Motor neuron (in vitro differentiated cells): ENCODE measurements at places on chromosomes 13 and 19.

- no peak for ATAC-seq
These were observed 28.7 kb downstream of the CAPN12 start for GRCh38 chr19:38715555-38715954.

- ATAC-seq, result no peak
These were observed 2898.7 kb upstream of the PCDH20 start for GRCh38 chr13:64314331-64314730.

- no peak for ATAC-seq
These were observed 752 bp downstream of the ZMYM5 start for GRCh38 chr13:19862481-19863313.

- no peak for ATAC-seq
These were observed 8.6 kb downstream of the LYL1 start for GRCh38 chr19:13094106-13094504.

- ATAC-seq, result peak; percentile 34
These were observed 39.9 kb upstream of the CCNE1 start for GRCh38 chr19:29771708-29772414.

DNA sequence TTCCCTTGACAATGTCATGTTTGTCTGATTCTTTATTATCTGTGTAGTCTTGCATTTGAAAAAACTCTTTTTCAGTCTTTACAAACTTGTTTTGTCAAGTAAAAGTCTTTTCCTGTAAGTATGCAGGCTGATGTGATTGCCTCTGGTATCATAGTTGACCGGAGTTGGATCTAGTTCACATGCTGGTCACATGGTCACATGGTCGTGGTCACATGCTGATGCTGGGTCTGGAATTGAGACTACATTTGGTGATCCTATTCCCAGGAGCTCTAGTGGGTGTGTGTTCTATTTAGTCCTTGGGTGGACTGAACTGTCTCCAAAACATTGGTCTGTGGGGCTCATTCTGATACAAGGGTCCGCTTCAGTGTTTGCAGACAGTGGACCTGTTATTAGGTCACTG lies 1798.8 kb upstream of the PRR20A start:
- no peak for ATAC-seq

- no peak for ATAC-seq
These were observed 20.5 kb upstream of the CYP2S1 start for GRCh38 chr19:41172297-41173164.

DNA sequence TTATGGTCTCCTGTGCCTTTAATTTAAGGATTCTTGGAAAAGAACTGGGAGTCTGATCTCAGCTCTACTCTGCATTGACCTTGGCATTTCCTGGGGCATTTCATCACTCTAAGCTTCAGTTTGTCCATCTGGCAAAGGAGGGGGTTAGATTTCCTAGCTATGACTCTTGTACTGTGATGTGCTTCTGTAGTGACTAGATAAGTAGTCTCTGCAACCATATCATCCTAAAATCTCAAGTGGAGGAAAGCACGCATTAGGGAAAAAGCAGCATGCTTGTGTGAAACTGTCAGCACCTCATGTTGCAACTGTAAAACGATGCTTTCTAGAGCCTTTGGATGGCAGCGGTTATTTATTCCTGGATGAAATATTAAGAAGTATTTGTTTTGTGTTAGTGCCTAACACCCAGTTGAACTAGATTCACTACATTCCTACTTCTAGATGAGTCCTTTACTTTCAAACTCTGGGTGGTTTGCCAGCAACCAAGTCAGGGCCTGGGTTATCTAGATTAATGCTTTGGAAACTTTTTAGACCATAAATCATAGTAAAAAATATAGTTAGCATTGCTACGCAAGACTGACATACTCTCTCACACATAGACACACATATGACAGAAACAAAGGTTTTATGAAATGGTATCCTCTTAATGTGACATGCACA lies 6.8 kb downstream of the WDFY2 start:
- ATAC-seq, result no peak

DNA sequence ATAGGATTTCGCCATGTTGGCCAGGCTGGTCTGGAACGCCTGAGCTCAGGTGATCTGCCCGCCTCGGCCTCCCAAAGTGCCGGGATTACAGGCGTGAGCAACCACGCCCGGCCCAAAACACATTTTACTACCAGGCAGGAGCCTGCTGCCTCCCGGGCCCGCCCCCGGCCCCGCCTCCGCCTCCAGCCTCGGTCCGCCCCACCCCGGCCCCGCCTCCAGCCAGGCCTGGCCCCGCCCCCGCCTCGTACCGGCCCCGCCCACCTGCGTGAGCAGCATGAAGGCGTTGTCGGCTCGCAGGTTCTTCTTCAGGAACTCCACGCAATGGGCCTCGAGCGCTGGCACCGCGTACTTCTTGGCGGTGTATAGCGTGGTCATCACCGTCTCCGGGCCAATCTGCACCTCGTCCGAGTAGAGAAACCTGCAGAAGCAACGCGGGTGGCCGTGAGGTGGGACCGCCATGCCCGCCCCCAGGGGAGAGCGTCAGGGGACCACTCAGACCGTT lies 22.7 kb downstream of the BTBD2 start:
- no peak for ATAC-seq

GRCh38 chr13:70816853-70817252 lies 708.6 kb upstream of the KLHL1 start:
- no peak for ATAC-seq

DNA sequence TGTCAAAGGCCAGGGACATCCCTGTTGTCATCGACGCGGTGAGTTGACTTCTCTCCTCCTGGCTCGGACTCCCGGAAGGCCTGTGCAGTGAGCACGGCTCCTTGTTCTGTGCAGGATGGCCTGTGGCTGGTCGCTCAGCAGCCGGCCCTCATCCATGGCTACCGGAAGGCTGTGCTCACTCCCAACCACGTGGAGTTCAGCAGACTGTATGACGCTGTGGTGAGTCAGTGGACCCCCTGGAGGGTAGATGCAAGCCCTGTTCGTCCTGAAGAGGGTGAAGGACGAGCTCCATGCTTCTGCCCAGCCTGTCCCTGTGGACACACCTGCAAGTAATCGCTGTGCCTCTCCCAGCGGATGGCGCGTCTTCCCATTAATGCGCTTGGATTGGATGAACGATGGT lies 19.2 kb downstream of the NAXD start:
- ATAC-seq, result peak; percentile 47

DNA sequence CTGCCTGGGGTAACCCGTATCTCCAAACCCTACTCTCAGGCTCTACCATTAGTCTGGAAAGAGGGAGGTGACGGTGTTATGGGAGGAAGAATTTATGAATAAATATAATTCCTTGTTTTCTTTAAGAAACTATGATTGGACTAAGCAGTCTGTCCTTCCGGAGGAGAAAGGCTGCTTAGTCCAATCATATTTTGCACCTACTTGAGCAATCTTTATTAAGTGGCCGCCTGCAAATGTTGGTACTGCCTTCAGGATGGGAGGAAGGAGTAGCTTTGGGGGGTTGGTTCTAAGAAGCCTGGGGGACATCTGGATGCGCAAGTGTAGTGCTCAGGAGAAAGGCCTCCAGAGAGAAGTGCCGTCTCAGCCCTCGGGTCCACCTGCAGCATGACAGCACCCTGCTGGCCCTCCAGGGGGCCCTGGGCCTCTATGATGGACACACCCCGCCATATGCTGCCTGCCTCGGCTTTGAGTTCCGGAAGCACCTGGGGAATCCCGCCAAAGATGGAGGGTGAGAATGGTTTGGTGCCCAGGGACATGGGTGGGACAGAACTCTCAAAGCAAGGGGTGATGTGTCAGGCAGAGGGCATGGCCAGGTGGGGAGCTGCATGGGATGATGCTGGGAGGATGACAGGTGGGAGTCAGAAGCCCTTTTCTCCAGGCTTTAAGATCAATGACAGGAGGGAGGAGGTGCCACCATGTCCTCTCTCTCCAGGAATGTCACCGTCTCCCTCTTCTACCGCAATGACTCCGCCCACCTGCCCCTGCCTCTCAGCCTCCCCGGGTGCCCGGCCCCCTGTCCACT lies 4.1 kb downstream of the ACP4 start:
- no peak for ATAC-seq

DNA sequence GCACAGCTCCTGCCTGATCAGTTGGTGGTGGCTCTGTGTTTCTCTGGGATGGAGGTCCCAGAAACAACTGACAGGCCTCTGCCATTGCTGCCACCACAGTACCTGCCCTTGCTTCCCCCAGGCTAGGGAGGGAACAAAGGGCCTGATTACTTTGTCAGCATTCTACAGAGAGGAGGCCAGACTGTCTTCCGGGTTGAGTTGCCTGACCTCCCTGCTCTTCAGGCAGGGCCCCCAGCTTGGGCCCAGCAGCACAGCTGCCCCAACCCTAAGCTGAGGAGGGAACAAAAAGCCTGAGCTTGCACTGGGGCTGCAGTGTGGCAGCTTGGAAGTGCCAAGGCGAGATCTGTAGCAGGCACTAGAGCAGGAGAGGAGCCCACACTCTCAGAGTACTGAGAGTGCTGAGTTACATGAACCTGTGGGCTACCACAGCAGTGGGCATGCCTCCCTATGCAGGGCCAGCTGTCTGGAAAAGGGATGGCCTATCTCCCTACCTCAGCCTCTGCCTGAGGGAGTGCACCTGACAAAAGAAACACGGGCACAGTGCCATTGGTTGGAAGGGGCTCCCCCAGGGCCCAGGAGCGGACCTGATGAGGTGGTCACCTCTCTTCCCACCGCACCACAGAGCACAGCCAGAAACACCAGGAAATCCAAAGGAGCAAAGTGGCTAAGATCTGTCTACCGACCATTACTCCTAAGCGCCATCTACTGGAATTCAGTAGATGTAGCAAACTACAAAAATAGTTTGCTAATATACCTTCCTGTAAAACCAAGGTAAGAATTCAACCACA lies 24.4 kb downstream of the SLC25A15 start:
- ATAC-seq, result no peak

- ATAC-seq, result no peak
These were observed 49.4 kb downstream of the F2RL3 start for GRCh38 chr19:16938211-16938610.

DNA sequence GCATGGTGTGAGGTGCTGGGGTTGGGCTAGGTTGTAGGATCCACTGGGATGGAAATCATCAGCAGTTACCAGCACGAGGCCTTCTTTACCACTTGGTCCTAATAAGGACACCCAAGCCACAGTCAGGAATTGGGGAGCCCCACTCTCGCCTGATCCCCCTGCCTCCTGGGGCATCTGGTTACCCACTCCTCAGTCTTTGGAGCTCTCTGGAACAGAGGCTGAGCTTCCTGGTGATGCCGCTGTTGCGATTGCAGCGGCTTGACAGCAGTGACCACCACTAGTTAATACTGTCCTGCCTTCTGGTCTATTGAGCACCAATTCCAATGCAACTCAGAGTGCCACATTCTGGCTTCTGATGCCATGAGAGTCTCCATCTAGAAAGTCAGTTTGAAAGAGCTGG lies 13.5 kb downstream of the TMEM272 start:
- ATAC-seq, result no peak

DNA sequence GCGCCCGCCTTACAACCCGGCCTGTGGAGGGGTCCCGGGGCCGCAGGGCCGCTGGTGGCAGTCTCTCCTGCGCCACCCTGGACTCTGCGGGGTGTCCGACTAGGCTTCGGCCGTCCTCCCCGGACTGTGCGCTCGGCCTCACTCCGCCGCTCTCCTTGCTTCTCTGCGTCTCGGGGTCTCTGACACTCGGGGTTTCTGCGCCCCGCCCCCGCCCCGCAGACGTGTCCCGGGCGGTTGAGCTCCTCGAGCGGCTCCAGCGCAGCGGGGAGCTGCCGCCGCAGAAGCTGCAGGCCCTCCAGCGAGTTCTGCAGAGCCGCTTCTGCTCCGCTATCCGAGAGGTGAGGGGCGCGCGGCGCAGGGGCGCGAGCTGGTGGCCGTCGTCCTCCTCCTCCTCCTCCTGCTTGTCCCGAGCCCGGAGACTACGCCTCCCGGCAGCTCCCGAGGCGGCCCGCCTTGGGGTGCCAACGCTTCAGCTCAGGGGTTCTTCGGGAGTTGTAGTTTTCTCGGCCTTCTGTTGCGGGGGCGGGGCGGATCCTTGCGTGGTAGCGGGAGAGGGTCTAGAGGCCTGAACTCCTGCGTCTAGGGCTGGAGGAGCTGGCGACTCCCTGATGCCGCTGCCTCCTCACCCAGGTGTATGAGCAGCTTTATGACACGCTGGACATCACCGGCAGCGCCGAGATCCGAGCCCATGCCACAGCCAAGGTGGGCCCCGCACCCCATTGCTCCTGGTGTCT lies 627 bp downstream of the LIN7B start:
- no peak for ATAC-seq

- no peak for ATAC-seq
These were observed 4.8 kb downstream of the SGCG start for GRCh38 chr13:23185542-23185941.

DNA sequence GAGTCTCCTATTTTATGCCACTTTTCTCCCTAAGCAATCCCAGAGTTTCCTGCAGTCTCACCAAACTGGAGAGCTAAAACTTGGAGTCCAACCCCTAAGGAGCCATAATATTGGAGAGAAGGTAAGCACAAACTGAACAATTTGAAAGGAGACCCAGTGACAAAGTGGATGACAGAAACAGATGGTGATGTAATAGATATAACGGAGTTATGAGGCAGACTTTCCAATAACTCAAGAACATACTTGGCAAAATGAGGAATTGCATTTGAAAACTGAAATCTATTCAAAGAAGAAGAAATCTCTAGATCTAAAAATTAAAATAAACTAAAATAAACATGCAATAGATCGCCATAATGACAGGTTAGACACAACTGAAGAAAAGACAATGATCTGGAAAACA lies 200.9 kb upstream of the MIR17HG start:
- no peak for ATAC-seq

DNA sequence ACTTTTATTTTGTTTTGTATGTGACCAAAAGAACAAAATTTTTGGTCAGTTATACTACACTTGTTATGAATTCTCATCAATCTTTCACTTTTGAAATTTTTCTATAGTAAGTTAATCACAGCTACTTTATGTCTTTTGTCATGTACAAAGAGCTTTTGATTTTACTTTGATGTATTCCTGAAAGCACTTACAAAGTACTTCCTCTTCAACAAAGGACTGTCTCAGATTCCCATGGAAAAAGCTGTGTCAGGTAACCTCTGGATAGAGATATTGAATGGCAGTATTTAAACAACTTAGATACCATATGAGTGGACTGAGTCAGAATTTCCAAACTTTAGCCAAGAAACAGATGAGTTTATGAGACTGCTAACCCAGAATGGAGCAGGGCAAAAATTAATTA lies 689.3 kb upstream of the ATXN8OS start:
- no peak for ATAC-seq
